Stimulated activated CD8-positive, alpha-beta memory T cell treated with anti-CD3 and anti-CD28 coated beads, Interleukin-4, amount 100 ng/mL, for 4 hours (primary cell): ENCODE measurements at places on chromosomes 3 and 15.

DNA sequence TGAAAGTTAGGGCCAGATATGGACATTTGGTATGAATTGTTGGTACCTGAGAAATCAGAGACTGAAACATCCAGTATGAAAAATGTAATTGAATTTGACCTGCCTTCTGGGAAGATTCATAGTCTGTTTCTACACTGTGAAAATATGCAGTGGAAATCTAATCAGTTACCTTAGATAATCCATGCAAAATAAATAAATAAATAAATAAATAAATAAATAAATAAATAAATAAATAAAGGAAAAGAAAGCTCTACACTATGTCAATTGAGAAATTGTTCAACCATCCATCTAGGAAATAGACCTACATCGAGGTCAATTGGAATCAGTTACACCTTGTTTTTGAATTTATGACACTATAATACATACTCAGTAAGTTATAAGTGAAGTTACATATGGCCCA lies 252.3 kb downstream of the VGLL3 start:
- DNase-seq = no peak

GRCh38 chr15:73872346-73872745 lies 1.0 kb upstream of the TBC1D21 start:
- no peak for DNase-seq

DNA sequence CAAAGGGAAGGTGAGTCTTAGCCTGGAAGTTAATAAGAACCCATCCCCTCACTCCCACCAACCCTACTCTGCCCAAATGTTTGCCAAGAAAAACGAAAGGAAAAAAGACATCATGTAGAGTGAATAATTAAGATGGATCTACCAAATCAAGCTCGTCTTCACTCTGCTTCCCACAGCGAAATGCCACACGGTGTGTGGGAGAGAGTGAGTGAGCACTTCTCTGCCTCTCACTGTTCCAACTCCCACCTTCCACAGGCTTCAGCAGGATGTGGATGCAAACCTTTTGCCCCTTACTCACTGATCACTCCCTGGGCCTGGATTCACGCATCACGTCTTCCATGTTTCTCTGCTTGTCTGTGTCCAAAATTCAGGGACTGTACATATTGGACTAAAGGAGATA lies 85.4 kb downstream of the WDR76 start:
- no peak for DNase-seq

GRCh38 chr3:183149915-183150750 lies 12.4 kb downstream of the LAMP3 start:
- no peak for DNase-seq

DNA sequence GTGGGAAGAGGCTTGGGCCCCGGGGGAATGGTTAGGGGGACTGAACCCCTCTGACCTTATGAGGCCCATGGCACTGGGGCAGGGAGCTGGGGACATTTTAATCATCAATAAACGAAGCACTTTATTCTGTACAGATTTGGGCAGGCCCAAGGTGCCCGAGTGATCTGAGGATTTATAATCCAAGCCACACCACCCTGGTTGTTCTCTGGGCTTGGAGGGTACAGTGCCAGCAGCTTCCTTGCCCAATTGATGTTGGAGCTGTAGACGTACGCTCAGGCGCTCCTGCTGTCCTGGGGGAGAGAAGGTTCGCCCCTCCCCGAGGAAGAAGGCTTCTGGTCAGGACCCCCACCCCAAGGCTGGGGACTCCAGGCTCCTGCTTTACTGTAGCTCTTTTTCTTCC lies 12.5 kb downstream of the ZBTB47 start:
- no peak for DNase-seq

DNA sequence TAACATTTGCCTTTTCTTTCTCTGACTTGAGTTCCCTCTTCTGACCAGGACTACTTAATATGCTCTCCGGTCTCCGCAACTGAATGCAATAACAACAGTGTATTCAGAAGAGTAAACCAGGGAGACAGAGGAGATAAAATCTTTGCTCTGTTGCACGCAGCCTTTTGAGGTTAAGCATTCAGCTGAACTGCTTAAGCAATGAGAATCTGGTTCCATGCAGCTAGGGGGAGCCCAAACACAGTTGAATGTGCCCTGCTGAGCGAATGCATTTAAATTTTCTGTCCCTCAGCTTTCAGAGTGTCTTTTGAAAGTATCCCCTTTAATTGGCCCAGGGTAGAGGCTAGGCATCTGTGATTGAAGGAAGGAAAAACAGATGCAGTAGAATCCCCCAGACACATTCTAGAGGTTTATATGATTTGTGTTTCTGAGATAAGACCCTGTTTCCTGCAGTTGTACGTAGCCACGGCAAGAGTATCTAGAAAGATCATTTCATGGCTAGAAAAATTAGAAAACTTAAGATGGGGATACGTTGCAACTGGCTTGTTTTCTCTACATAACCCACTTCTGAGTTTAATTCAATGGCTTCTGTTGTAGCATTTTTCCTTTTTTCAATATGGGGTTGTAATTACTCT lies 309.6 kb downstream of the TUSC7 start:
- DNase-seq = no peak

GRCh38 chr15:63372018-63372705 lies 9.5 kb downstream of the CA12 start:
- no peak for DNase-seq

GRCh38 chr3:156483426-156483825 lies 71.5 kb downstream of the SSR3 start:
- DNase-seq = no peak

GRCh38 chr15:41904541-41905005 lies 10.7 kb upstream of the SPTBN5 start:
- peak; percentile 31 for DNase-seq

DNA sequence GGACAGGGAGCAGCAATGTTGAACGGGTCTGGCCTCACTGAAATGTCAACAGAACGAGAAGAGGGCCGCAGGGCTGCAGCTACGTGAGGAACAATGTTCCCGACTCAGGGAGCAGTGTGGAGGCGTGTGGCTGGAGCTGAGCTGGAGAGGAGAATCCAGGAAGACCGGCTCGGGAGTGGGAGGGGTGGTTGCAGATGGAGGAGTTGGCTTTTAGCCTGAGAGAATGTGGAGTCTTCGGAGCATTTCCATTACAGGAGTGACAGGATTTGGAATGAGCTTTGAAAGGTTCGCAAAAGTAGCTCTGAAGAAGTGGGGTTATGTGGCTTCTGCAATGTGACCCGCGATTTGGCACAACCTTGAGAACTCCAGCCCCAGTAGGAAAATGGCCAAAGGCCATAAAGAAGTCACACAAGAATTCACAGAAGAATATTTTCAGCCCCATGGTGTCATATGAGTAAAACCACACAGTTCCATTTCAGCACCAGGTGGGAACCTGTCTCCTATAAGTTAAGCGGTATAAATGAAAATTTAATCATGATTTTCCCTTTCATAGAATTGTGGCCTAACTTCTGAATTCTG lies 78.8 kb upstream of the NSMCE3 start:
- DNase-seq = no peak

GRCh38 chr15:72420576-72420975 lies 22.5 kb downstream of the TMEM202 start:
- no peak for DNase-seq

- no peak for DNase-seq
These were observed 151.6 kb downstream of the BBX start for GRCh38 chr3:107674371-107674770.
